GM23338 (cell line): ENCODE measurements at places on chromosomes 7 and 10. TPM values are rescaled to one million over a fixed set of nuclear protein-coding genes. Genes with fewer than 3 reads are reported as not detected.
A peak's percentile ranks its signal among the peaks of the same experiment; 100 is the strongest.

GRCh38 chr10:61066661-61067344, 122.8 kb upstream of the RHOBTB1 start:
- no peak for DNase-seq
- H3K4me1 ChIP-seq: 0 out of 2 replicates have a peak, but pooled peaks cover 3% of the 10 kb centered on the region
- H3K27me3 ChIP-seq: no peaks in the 10 kb centered on the region
- no peaks in the 10 kb centered on the region for H3K36me3 ChIP-seq
- H3K27ac ChIP-seq: no peak overlapping the region

GRCh38 chr7:44272456-44272855, 52.9 kb downstream of the CAMK2B start:
- no peak for DNase-seq
- no peaks in the 10 kb centered on the region for H3K36me3 ChIP-seq
- peaks cover 12% of the 10 kb centered on the region for H3K27me3 ChIP-seq
- no peak overlapping the region for H3K27ac ChIP-seq
- peaks cover 5% of the 10 kb centered on the region for H3K4me1 ChIP-seq
- no peak overlapping the region for H3K4me3 ChIP-seq

DNA sequence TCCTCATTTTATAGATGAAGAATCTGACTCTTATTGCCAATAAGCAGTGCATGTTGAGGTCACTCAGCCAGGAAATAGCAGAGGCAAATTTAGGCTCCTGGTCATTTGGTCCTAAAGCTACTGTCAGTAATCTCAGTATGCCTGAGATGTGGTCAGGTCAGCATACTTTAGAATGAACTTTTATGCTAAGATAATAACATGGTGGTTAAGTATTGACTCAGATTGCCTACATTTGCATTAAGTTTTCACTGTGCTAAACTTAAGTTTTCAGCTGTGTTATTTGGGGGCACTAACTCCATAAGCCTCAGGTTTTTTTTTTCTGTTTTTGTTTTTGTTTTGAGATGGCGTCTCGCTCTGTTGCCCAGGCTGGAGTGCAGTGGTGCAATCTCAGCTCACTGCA, 35.9 kb upstream of the CCSER2 start:
- no peaks in the 10 kb centered on the region for H3K27me3 ChIP-seq
- H3K36me3 ChIP-seq: no peaks in the 10 kb centered on the region
- no peak for DNase-seq
- no peak overlapping the region for H3K4me3 ChIP-seq
- peaks cover 27% of the 10 kb centered on the region for H3K4me1 ChIP-seq

The AKR1C1 gene
- total RNA-seq: 2.9 and 5.1 TPM in 2 replicates

DNA sequence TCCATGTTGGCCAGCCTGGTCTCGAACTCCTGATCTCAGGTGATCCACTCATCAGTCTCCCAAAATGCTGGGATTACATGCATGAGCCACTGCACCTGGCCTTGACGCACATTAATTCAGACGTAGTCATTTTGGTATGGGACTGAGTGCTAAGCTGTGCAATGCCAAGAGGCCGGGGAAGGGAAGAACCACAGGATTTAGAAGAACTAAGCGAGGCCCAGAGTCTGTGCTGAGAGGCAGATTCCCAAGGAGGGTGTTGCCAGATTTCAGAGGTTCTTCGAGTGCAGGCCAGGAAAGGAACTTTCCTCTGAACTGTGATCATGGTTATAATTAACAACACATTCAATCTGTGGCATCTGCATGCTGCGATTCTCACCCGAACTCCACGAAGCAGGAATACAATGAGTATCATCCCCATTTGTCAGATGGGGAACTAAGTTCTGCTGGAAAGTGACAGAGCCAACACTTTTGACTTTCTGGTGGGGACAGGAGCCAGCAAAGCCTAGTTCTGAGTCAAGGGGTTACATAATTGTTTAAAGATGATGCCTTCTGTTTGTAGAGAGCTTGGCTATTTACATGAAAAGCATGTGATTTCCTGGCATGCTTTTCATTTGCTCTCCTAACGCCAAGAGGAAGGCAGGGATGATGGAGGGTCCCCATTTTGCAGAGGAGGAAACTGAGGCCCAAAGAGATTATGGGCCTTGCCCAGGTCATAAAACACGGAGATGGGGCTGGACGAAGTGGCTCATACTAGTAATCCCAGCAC, 6.2 kb upstream of the ZAN start:
- no peaks in the 10 kb centered on the region for H3K36me3 ChIP-seq
- no peak overlapping the region for H3K27ac ChIP-seq
- H3K27me3 ChIP-seq: peaks cover 6% of the 10 kb centered on the region; the same call in 1 of the 2 replicates
- DNase-seq: no peak
- H3K4me1 ChIP-seq: no peaks in the 10 kb centered on the region

The GIMAP5 gene
- total RNA-seq: not detected in 2 replicates

DNA sequence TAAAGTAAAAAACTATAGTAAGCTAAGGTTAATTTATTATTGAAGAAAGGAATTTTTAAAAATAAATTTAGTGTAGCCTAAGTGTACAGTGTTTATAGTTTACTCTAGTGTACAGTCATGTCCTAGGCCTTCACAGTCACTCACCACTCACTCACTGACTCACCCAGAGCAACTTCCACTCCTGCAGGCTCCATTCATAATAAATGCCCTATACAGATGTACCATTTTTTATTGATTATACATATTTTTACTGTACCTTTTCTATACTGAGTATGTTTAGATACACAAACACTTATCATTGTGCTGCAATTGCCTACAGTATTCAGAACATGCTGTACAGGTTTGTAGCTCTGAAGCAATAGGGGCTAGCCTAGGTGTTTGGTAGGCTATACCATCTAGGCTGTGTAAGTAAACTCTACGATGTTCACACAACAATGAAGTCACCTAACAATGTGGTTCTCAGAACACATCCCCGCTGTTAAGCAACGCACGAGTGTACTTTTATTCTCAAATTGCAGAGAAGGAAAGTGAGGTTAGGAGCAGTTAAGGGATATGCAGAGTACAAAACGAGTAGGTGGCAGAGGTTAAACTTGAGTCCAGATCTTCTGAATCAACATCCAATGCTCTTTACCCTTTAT, 38.9 kb upstream of the PLCE1 start:
- H3K4me1 ChIP-seq: no peaks in the 10 kb centered on the region
- no peaks in the 10 kb centered on the region for H3K36me3 ChIP-seq
- H3K4me3 ChIP-seq: no peak overlapping the region
- no peaks in the 10 kb centered on the region for H3K27me3 ChIP-seq

DNA sequence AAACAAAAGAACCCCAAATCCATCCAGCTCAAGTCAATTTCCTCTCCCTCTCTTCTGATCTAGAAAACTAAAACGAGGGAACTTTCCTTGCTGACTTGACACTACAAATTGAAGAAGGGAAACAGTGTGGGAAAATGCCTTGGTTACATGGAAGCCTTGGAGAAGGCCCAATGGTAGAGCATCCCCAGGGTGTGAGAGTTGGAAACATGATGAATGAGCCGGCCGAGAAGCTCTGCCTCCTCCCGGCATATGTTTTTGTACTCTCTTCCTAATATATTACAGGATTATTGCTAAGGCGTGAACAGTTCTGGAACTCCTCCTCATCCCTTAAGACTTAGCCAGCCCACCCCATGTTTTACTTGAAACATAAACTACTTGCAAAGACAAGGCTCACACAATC, 618.2 kb upstream of the MGMT start:
- H3K4me3 ChIP-seq: no peak overlapping the region
- H3K4me1 ChIP-seq: no peaks in the 10 kb centered on the region
- H3K27me3 ChIP-seq: no peaks in the 10 kb centered on the region
- no peaks in the 10 kb centered on the region for H3K36me3 ChIP-seq

GRCh38 chr7:29605671-29606070, 42.0 kb downstream of the PRR15 start:
- H3K36me3 ChIP-seq: no peaks in the 10 kb centered on the region
- no peak overlapping the region for H3K4me3 ChIP-seq
- DNase-seq: no peak
- H3K27ac ChIP-seq: no peak overlapping the region
- H3K4me1 ChIP-seq: peaks cover 10% of the 10 kb centered on the region; the same call in 1 of the 2 replicates

The SUN3 gene
- total RNA-seq: 0.52 TPM in 1 of 2 replicates, not detected in the other

The ACSM6 gene
- total RNA-seq: not detected in 2 replicates

GRCh38 chr7:73701357-73701995, 18.0 kb downstream of the STX1A start:
- no peaks in the 10 kb centered on the region for H3K27me3 ChIP-seq
- H3K4me3 ChIP-seq: no peak overlapping the region
- peaks cover 7% of the 10 kb centered on the region for H3K36me3 ChIP-seq
- H3K4me1 ChIP-seq: peaks cover 15% of the 10 kb centered on the region

The KIF11 gene
- total RNA-seq: 50.3 and 56.7 TPM in 2 replicates

DNA sequence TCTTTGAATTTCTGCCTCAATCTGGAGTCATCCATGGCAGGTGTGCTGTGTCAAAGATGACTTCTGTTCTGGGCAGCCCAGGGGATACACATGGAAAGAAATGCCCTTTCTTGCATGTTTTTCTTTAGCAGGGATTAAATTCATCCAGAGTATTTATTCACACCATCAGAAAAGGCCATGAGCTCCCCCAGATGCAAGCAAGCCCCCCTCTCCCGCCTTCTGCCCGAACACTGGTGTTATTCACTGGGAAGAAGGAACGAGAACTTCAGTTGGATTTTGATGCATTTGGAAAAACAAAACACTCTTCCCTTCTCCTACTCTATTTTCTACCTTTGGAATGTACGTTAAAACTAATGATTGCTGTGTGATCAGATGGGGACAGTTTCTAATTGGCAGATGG, 1.4 kb downstream of the PLPP4 start:
- no peaks in the 10 kb centered on the region for H3K36me3 ChIP-seq
- no peak overlapping the region for H3K4me3 ChIP-seq
- 0 out of 2 replicates have a peak, but pooled peaks cover 4% of the 10 kb centered on the region for H3K4me1 ChIP-seq
- H3K27me3 ChIP-seq: peaks cover 47% of the 10 kb centered on the region
- H3K27ac ChIP-seq: no peak overlapping the region

The NKX1-2 gene
- 37.0 and 39.4 TPM in 2 replicates for total RNA-seq

The VENTX gene
- total RNA-seq: 6.3 and 8.1 TPM in 2 replicates

The CNNM1 gene
- total RNA-seq: 0.74 and 0.90 TPM in 2 replicates

DNA sequence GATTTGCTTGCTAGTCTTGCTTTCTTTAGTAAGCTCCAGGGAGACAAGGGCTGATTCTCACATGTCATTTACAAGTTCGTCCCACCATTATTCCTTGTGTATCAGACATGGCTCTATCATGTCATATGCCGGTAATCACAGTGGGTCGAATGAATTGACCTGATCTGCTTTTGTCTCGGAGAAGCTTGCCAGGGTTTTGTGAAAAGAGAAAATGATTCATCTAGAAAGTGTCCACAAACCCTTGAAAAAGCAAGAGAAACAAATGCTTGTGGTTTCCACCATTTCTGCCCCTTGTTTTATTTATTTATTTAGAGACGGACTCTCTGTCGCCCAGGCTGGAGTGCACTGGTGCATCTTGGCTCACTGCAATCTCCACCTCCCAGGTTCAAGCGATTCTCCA, 278.5 kb downstream of the TCF7L2 start:
- H3K27ac ChIP-seq: no peak overlapping the region
- DNase-seq: no peak
- no peak overlapping the region for H3K4me3 ChIP-seq

DNA sequence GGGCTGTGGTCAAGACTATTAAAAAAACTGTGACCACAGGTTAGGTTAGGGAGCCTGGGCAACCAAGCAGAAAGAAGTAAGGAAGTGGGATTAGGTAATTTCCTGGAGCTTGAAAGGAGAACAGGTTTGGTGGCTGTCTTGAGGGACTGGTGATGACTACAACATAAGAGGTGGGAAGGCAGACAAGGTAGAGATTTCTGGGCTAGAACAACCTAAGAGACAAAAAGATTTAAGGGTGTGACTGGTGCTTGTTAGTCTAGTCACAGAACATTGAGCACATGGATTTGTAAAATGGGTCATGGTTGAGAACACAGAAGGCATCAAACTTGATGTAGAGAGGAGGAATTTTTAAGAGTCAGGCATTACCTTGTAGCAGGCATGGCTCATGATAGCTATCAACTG, 123.7 kb upstream of the ASAH2 start:
- H3K4me1 ChIP-seq: peaks cover 4% of the 10 kb centered on the region; the same call in 1 of the 2 replicates
- DNase-seq: no peak
- H3K27ac ChIP-seq: no peak overlapping the region
- H3K36me3 ChIP-seq: no peaks in the 10 kb centered on the region
- H3K4me3 ChIP-seq: no peak overlapping the region

GRCh38 chr10:46301721-46302479, 15.1 kb downstream of the ANTXRL start:
- H3K27ac ChIP-seq: no peak overlapping the region
- H3K36me3 ChIP-seq: no peaks in the 10 kb centered on the region
- no peak overlapping the region for H3K4me3 ChIP-seq
- no peaks in the 10 kb centered on the region for H3K27me3 ChIP-seq
- H3K4me1 ChIP-seq: no peaks in the 10 kb centered on the region
- no peak for DNase-seq

The ABCB1 gene
- 0.80 and 1.2 TPM in 2 replicates for total RNA-seq

The NRG3 gene
- total RNA-seq: 3.1 and 3.9 TPM in 2 replicates

The SUFU gene
- 5.6 and 6.6 TPM in 2 replicates for total RNA-seq

The AKR1D1 gene
- 0.14 TPM in 1 of 2 replicates, not detected in the other for total RNA-seq

The EVX1 gene
- total RNA-seq: not detected in 2 replicates

DNA sequence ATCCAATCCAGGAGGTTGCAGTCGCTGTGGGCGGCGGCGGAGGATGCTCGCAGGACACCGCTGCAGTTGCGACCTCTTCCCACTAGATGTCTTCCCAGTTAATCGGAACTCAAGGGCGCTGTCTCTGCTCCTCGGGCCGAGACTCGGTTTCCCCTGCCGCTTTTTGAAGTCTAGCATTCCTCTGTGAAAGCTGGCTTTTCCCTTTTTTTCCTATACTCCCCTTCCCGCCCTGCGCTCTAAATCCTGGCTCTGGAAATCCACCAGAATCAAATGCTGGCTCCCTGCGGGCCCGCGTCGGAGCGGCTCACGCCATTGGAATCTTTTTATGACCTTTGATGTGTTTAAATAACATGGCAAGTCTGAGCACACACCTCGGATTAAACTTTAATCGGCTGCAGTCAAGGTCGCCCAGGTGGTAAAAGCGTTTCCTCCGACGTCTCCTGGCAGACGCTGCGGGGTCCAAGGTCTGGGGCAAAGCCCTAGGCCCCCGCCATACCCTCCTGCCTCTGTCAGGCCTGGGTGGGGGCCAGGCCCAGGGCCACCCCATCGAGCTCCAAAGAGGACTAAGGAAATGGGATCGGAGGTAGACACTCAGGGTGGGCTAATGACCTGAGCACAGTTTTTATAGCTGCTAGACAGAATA, 10.7 kb upstream of the HOXA13 start:
- H3K36me3 ChIP-seq: no peaks in the 10 kb centered on the region
- DNase-seq: peak; percentile 92
- H3K27me3 ChIP-seq: peaks cover 100% of the 10 kb centered on the region
- H3K27ac ChIP-seq: no peak overlapping the region
- H3K4me1 ChIP-seq: peaks cover 46% of the 10 kb centered on the region
- H3K4me3 ChIP-seq: no peak overlapping the region

GRCh38 chr7:47291461-47292081, 290.3 kb downstream of the TNS3 start:
- H3K27ac ChIP-seq: no peak overlapping the region
- H3K27me3 ChIP-seq: no peaks in the 10 kb centered on the region
- H3K4me3 ChIP-seq: no peak overlapping the region
- peaks cover 7% of the 10 kb centered on the region; the same call in 1 of the 2 replicates for H3K36me3 ChIP-seq
- DNase-seq: no peak

- DNase-seq: no peak
- no peak overlapping the region for H3K27ac ChIP-seq
- H3K27me3 ChIP-seq: no peaks in the 10 kb centered on the region
- H3K36me3 ChIP-seq: no peaks in the 10 kb centered on the region
- no peak overlapping the region for H3K4me3 ChIP-seq
- H3K4me1 ChIP-seq: no peaks in the 10 kb centered on the region
Observed at GRCh38 chr7:22772885-22773284, 45.9 kb downstream of the IL6 start.

- no peak overlapping the region for H3K27ac ChIP-seq
- no peak overlapping the region for H3K4me3 ChIP-seq
- H3K27me3 ChIP-seq: no peaks in the 10 kb centered on the region
- no peaks in the 10 kb centered on the region for H3K36me3 ChIP-seq
Observed at GRCh38 chr10:69515699-69516259, 57.4 kb downstream of the NEUROG3 start.

The RNF32 gene
- 0.56 TPM in 1 of 2 replicates, not detected in the other for total RNA-seq
